Daoy (cell line): ENCODE measurements at places on chromosomes 7 and 10. TPM values are rescaled to one million over a fixed set of nuclear protein-coding genes. Genes with fewer than 3 reads are reported as not detected.

Gene TLX1
- 0.06 TPM in 1 of 2 replicates, not detected in the other for total RNA-seq

DNA sequence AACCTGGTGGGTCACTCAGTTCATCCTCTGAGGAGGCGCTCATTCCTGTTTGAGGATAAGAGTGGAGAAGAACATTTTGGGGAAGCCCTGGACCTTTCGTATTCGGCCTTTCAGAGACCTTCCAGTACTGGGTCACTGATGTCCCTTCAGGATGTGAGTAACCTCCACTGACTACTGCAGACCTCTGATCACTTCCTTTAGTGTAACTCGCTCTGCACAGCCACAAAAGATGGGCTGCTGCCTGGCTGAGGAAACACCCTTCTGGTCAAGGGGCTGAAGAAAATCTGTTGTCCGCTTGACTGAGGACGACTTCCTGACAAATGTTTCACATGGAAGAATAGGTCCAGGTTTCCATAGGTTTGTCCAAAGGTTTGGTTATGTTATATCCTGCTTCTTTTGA lies 15.9 kb upstream of the TBXAS1 start:
- DNase-seq: no peak

Gene PRPS1L1
- not detected in 2 replicates for total RNA-seq

DNA sequence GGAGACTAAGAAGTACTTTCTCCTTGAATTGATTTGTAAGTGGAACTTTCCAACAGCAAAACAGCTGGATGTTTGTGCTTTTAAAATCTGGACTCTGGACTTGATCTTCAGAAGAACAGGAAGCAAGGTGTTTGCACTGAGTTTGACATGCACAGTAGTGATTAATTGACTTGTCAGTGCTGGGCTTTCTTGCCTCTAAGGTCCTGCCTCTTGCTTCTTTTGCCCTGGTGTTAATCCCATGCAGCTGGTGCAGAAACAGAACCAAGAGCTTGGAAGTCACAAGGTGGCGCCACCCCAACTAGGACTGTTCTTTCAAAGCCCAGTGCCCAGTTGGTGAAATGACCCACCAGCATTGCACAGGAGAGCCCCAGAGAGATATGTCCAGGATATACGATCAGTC lies 66.8 kb upstream of the SEPHS1 start:
- no peak for DNase-seq

GRCh38 chr7:117025891-117026290 lies 72.6 kb downstream of the ST7 start:
- no peak for DNase-seq

GRCh38 chr10:7558036-7558435 lies 108.7 kb downstream of the ITIH5 start:
- DNase-seq: no peak

- DNase-seq: no peak
Observed at GRCh38 chr7:32250003-32250402, 179.8 kb upstream of the PDE1C start.

GRCh38 chr7:49850921-49851613 lies 77.6 kb downstream of the VWC2 start:
- no peak for DNase-seq
